ENCODE measurements at places on chromosomes 7 and 10.

- no peak for DNase-seq
Measured at GRCh38 chr10:123507298-123507697, 158.9 kb upstream of the GPR26 start.

DNA sequence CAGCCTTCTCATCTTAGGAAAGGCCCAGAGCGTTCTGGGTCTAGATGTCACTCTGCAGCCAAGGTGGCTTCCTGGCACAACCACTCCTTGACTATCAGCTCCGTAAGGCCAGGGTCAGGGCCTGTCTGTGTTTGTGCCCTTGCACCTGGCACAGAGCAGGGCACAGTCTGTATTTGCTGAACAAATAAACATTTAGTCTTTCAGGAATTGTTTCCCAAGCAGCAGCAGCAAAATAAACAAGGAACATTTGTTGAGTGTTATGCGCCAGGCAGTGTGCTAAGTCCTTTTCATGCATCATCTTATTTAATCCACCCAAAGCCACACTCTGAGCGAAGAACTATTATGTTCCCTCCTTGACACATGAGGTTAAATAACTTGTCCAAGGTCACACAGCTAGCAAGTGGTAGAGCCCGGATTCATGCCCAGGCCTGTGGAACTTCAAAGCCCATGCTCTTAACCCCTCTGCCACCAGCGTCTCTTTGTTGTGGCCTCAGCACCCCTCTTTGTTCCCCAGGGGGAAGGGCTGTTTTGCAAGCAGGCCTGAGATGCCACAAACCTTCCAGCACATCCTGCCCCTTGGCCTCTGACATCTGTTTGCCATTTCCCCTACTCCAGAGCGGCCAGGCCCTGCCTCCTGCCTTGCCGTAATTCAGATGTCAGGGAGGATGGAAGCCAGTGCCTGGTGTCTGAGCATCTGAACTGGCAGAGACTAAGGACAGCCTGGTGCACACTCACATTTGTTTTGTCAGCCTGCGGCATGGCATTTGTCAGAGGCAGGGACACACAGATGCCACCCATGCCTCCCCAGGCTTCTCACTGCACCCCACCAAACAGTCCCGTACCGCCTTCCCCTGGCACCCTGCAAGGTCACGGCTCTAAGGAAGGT lies 325.8 kb upstream of the ZMIZ1 start:
- DNase-seq: peak; percentile 95

DNA sequence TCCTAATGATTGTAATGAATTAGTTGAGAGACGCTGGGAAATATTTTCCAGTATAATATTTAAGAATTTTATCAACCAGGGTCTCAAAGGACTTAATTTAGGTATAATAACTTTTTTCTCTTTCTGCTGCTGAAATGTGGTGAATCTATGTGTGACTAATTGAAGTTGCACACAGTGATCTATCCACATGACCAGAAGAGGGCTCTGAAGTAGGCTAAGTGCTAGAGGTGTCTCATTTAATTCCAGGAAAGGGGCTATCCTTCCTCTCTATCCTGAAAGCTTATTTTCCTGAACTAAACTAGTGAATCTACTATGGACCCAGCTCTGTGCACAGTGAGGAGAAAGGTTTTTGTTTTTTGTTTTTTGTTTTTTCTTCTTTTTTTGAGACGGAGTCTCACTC lies 294.4 kb upstream of the MYO3A start:
- DNase-seq: no peak

DNA sequence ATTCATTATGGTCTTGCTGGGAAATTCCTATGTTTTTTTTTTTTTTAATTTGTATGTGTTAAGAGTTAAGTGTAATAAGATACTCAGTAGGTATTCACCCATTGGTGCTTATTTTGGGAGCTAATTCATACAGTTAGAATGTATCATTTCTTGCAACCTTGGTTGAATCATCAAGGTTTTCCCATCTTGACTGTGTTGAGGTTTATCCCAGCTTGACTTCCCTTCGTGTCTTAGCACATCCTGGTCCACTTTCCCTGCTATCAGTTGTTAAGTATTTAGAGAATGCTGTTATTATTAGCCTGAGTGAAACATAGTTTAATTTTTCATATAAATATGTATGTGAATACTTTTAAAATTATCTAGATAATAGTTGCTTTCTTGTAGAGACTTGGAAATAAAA lies 20.8 kb downstream of the RALA start:
- no peak for DNase-seq

DNA sequence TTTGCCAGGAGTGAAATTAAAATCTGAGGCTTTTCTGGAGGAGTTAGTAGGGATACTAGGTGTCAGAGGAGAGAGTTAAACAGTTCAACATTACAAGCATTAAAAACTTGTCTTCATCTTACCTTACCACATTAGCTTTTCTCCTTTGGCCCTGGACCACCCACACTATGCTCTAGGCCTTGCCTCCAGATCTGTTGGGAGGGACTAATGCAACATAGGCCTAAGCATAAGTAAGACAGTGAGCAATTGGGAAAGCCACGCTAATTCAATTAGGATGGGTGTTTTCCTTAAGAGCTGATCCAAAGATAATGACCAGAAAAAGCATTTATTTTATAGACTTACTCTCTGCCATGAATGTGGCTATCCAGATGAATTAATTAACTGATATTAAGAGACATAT lies 158.9 kb downstream of the ELMO1 start:
- DNase-seq: no peak

GRCh38 chr7:150411606-150412005 lies 32.5 kb downstream of the ZNF775 start:
- no peak for DNase-seq

- no peak for DNase-seq
Measured at GRCh38 chr7:24730018-24730369, 27.3 kb downstream of the GSDME start.

DNA sequence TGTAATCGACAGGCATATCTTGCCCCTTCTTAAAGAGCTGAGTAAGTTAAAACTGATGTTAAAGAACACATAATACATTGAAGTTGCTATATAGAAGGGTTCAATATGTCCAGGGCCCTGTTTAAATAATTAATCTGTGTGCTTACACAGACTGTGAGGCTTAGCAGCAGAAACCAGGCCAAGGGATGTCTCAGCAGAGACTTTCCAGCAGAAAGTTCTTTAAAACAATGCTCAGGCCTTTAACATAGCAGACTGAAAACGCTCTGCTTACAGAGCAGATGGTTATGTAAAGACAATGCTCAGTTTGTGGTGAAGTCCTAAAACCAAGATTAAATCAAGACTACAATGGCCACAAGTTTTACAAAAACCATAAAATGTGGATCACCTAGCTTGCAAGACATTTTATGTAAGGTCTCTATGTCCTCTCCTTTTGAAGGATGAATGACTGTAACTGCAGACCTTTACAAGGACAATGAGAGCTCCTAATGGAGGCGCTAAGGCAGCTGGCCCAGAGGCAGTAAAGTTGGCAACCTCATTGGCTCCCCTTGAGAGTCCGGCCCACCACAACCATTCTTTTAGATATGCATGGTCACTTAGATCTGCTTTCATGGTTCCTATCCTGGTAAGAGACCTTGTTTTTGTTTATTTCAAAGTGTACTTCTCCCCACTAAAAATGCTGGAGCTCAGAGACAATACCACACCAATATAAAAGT lies 56.3 kb downstream of the FZD1 start:
- no peak for DNase-seq

- DNase-seq: no peak
Measured at GRCh38 chr7:120168066-120168465, 104.9 kb upstream of the KCND2 start.

- no peak for DNase-seq
Measured at GRCh38 chr10:35271086-35271858, 65.0 kb upstream of the CCNY start.

DNA sequence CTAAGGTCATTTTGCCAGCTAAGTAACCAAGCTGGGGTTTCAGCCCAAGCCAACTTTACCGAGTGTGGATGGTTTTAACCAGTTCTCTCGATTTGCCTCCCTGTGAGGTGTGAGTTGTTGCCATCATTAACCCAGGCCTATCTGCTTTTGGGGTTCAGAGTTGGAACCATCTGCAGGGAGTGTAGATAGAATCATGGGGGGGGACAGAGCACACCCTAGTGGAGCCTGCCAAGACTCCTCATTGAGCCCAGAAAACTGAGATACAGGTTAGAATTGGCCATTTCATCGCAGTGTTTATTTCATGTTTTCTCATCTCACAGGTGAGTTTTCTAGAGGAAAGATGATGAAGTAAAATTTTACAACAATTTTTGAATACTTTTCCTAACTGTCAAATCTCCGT lies 133.6 kb downstream of the SDK1 start:
- DNase-seq: no peak

- no peak for DNase-seq
Measured at GRCh38 chr7:7564323-7564780, 2.3 kb upstream of the MIOS start.

DNA sequence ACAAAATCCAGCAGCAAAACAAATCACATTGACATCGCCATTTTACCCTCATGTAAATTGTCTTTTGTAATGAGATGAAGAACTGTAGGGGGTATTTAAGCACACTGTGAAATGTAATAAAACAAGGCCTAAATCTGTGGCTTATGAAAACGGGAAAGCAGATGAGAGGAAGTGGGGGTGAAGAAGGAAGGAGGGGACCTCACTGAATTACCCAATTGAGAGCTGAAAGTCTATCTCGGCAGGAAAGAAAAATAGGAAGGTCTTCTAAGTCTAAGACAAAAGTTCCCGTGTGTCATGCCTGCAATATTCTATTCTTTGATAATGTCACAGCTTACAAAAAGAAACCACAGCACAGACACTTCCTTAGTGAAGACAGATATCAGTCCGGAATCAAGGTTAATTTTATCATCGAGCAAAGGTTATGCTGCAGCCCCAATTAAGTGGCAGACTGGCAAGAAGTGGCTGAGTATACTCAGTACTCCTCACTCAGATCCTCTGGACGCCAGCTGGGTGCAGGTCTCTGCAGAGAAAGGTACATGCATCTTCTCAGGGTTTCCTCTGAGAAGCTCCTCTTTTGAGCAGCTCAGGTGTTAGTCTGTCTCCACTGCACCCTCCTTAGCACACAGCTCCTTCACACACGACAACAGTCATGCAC lies 239.7 kb downstream of the FANK1 start:
- peak; percentile 14 for DNase-seq

DNA sequence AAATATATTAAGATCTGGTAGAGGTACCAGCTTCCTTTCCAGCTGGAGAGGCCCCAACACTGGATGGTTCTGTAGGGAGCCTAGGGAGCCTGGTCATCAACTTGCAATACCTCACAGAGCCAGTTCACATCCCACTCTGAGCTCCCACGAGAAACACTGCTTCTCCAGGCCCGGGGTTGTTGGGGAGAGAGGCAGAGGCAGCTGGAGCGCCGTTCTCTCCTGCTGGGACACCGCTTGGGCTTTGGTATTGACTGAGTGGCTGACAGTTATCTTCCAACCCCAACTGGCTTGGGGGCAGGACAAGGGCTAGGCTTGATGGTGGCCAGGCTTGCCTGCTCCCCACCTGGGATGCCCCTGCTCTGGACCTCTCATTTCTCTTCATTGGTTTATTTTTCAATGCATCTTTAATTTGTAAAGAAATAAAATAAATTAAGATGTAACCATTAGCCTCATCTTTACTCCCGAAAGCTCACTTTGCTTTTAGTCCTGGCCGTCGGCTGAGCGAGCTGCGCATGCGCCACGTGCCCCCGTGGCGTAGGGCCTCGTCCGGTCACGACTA lies 10.0 kb upstream of the CHCHD1 start:
- no peak for DNase-seq

GRCh38 chr7:89623018-89623672 lies 531.1 kb upstream of the STEAP1 start:
- peak; percentile 43 for DNase-seq

GRCh38 chr10:132064771-132065437 lies 842 bp upstream of the JAKMIP3 start:
- DNase-seq: no peak

DNA sequence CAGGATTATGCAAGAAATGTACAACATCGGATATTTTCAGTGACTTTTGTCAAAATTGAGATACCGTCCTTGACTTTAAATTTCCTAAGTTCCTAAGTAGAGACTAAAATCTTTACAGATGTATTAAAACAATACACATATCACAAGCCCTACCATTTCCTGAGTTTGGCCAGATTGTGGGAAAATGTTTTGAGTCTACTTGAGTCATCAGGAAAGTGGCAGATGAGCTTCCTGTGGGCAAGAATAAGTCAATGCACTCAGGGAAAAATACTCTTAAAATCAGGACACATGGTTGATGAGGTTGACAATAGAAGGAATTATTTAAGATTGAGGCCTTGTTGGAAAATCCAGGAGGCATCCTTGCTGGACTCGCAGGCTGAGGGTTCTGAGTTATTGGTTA lies 162.5 kb downstream of the SNX10 start:
- DNase-seq: no peak

- DNase-seq: no peak
Measured at GRCh38 chr10:77648472-77648871, 10.9 kb upstream of the KCNMA1 start.

DNA sequence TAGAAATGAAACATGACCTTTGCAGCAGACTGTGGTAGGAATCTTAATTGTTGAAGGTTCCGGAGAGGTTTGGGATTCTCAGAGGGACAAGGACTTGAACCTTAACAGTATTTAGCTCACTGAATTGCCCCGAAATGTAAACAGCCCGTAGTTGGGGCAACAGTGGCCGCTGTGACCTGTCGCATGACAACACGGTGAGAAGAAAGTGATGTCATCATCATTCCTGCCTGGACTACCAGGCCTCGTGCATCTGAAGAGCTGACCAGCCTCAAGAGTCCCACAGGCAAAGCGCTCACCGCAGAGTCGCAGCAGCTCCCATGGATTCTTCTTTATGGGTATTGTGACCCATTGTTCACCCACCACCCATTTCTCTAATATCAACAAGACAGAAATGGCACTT lies 250.6 kb downstream of the KLF6 start:
- DNase-seq: no peak

DNA sequence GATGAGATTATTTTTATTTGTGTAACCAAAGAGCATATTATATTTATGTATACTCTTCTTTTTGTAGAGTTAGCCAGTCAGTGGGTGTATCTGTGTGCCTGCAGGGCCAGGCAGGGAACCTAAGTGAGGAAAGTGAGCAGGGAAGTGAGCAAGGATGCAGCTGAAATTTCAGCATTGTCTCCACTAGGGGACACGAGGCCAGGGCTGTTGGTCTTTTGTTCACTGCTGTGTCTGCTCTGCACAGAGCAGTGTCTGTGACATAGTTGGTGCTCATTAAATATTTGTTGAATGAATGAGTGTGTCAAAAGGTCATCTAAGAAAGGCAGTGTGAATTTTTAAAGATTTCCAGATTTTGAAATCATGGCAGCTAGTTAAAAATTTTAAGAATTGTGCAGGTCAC lies 51.8 kb downstream of the SUGCT start:
- DNase-seq: no peak

DNA sequence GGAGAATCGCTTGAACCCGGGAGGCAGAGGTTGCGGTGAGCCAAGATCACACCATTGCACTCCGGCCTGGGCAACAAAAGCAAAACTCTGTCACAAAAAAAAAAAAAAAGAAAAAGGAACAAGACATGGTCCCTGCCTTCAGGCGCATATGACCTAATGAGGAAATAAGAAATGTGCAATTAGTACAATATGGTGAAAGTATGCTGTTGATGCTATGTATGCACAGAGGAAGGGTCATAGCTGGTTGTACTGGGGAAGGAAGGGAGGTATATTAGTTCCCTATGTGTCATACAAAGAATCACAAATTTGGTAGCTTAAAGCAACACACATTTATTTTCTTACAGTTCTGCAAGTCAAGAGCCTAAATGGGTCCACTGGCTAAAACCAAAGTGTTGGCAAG lies 97.8 kb upstream of the MPP7 start:
- no peak for DNase-seq

Data from Jurkat, Clone E6-1 (cell line).